ENCODE measurements at places on chromosomes 4 and X.

DNA sequence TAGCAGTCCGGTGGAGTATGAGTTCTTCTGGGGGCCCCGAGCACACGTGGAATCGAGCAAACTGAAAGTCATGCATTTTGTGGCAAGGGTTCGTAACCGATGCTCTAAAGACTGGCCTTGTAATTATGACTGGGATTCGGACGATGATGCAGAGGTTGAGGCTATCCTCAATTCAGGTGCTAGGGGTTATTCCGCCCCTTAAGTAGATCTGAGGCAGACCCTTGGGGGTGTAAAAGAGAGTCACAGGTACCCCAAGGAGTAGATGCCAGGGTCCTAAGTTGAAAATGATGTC lies 852 bp downstream of the MAGEH1 start:
- DNase-seq, result no peak

GRCh38 chr4:189823591-189823990 lies 117.1 kb upstream of the FRG1 start:
- DNase-seq, result no peak

GRCh38 chrX:118655561-118656246 lies 71.7 kb upstream of the IL13RA1 start:
- DNase-seq, result no peak

DNA sequence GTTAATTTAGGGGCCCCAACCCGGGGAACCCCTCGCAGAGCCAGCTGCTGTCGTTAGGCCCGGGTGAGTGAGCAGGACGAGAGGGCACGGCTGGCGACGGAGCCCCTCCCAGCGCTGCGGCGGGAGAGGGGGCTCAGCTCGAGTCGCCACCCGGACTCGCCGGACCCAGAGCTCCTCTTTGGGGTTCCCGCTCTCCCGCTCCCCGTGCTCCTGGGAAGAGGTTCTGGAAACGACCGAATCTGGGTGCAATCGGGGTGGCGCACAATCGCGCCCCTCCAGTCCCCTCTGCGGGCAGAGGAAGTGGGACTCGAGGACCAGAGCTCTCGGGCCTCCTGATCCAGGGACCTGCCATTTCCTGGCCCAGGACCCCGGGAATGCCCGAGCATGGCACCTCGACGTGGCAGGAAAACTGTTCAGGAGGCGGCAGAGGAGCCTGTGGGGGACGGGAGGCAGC lies 37.3 kb upstream of the ARAF start:
- no peak for DNase-seq
